ENCODE measurements at places on chromosomes 3 and 15. TPM values are rescaled to one million over a fixed set of nuclear protein-coding genes. Genes with fewer than 3 reads are reported as not detected.

- no peak for DNase-seq
These were observed 105.5 kb upstream of the WNT5A start for GRCh38 chr3:55592572-55592971.

- no peak for DNase-seq
These were observed 72.7 kb upstream of the PPIB start for GRCh38 chr15:64235552-64235951.

DNA sequence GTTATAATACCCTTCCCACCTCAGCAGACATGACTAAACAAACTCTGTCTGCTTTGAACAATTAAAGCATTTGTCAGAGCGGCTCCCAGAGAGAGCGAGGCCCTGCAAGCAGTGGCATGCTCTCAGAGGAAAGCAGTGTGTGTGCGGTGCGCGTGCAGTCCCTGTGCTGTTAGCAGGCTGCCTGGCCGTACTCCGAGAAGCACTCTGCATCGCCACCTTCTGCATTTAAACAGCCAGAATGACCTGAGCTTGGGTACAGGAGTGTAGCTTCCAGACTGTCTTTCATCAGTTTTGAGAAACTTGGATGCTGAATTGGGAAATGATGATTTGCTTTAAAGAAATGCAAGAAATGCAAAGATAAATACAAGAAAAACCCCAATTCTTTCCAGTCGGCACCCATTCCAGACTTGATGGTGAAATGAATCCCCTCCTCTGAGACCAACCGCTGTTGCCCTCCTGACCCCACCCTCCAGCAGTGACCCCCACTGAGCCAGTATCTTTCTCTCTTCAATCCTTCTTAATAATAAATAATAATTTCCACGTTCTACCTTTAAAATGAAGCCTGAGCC lies 113.5 kb downstream of the VGLL4 start:
- peak; percentile 91 for DNase-seq

DNA sequence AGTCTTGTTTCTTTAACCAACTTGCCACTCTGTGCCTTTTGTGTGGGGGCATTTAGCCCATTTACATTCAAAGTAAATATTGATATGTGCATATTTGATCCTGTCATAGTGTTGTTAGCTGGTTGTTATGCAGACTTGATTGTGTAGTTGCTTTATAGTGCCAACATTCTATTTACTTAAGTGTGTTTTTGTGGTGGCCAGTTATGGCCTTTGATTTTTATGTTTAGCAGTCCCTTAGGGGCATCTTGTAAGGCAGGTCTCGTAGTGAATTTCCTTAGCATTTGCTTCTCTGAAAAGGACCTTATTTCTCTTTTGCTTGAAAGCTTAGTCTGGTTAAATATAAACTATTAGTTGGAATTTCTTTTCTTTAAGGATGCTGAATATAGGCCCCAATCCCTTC lies 282.8 kb upstream of the NECTIN3 start:
- no peak for DNase-seq

DNA sequence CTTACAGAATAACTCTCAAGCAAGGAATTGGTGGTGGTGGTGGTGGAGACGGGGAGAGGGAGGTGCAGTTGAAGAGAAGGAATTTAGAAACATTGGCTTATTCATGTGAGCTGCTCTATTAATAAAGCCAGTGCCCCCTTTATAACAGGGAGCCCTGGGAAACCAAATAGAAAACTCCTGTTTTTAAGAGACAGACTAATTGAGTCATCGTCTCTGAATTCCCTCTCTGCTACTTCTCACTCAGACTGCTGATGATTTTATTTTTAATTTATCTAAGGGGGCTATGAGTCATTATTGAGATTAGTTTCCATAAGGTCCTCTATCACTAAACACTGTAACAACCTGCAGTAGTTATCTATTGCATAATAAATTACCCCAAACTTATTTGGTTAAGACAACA lies 145.9 kb upstream of the GALNT15 start:
- peak; percentile 32 for DNase-seq

The THSD4 gene
- total RNA-seq = 25.2 TPM

The FBXW12 gene
- not detected for total RNA-seq

The CCDC39 gene
- total RNA-seq = not detected

Data from RPMI7951 (cell line).